Activated CD8-positive, alpha-beta memory T cell treated with anti-CD3 and anti-CD28 coated beads for 1 hour (primary cell): ENCODE measurements at places on chromosomes 11 and 22.

DNA sequence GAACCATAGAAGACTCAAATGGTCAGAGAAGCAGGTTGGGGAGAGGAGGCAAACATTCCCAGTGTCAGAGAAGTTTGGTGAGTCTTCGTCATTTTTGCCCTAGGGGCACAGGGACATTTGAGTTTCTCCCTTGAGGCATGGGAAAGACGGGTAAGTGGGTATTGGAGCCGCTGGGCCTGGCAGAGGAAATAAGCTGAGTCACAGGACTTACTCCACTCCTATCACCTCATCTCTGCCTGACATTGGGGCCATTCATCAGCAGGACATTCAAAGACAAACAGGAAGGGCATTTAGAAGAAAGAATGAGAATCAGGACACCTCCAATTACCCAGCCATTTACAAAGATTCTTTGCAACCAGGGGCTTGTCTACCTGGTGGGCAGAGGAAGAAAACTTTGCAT is 100.7 kb upstream of the SEZ6L start:
- no peak for DNase-seq

DNA sequence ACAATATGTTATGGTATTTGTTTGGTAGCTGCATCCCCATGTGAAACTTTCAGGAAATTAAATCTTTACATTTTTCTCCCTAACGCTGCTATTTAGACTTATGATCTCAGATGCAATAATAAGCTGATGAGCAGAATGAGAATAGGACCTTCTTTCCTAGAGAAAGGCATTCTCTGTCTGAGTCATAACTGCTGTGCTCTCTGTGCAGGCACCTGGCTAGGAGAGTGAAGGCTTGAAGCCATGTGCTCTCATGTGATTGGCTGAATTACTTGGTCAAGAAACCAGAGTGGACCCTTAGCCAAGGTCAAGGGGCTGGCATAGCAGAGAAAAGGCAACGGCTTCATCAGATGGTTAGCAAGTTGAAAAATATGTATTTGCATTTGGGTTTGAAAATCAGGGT is 185.0 kb downstream of the ADAMTS15 start:
- DNase-seq, result no peak

GRCh38 chr11:32830413-32830738 is 649 bp downstream of the PRRG4 start:
- no peak for DNase-seq

DNA sequence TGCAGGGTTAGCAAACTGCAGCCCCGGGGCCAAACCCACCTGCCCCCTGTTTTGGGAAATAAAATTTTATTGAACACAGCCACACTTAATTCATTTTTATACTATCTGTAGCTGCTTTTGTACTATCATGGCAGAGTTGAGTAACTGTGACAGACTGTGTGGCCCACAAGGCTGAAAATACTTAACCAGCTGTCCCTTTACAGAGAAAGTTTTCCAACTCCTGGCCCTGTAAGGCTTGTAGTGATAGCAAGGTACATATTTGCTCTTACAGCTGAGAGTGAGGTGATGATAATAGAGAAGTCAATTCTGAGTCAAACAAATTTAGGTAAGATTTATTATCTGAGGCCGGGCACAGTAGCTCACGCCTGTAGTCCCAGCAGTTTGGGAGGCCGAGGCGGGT is 87.4 kb upstream of the SLC6A5 start:
- no peak for DNase-seq

DNA sequence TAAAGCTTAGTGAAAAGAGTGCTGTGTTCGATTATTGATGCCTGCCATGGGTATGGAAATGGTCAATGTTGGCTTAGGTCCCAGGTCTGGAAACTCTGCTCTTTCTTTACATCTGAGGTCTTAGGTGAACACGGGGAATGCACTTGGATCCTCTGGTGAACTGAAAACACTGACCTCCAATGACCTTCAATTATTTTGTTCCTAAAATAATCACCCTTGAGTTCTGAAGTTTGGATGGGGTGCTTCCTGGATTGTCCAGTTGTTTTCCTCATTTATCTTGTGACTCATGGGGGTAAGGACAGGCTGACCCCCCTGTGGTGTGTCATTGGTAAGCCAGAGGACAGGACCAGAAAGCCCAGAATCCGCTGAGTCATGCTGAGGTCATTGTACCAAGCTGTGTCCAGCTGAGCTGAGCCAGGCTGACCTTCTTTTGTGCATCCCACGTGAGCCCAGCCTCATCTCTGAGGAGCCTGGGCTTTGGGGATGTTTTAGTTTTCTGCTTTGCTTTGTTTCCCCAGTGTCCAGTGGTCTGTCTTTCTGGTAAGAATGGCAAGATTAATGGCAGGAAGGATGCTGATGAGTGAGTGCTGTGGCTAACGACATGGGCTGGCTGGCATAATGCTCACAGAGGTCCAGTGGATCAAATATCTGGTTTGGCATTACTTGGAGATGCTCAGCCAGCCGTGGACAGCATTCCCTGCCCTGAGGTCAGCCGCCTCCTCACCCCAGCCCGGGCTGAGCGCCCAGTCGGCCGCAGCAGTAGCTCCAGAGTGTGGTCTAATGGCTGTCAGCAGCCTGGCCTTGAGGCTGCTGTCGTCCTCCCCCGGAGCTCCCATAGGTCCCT is 35.6 kb downstream of the AMPD3 start:
- DNase-seq, result no peak

GRCh38 chr11:6771926-6772893 is at the start of gene OR2AG2:
TSS of gene OR2AG2 (minus strand) at chr11:6771976. CDS start at chr11:6768957, 3,019 bp downstream.
- DNase-seq, result no peak

DNA sequence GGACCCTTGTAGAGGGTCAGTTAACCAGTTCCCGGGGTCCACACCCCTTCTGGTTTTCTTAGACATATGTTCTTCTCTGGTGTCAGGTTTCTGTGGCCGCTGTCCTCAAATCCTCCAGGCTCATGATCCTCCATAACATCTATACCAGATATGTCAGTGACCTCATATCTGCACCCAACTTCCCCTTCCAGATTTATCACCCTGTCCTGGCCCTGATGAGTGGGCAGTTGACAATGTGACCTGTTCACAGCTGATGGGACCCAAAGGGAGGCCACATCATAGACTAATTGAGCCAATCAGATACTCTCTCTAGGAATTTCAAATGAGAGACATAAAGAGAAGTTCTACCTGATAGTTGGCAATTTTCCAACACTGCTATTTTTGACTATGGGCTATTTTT is 5.1 kb downstream of the DKK3 start:
- DNase-seq, result no peak

DNA sequence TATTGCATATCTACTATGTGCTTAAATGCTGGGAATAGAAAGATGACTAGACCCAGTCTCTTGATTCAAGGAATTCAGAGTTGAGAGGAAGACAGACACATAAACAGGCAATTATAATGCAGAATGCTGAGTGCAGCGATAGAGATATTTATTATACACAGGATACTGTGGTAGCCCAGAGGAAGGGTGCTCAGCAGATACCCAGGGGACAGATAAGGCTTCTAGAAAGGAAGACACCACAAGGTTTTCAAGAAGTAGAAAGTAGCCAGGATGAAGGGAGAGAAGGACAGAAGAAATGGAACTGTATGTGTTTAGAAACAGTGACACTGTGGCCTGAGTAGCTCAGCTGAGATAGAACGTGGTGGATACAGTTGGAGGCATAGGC is 79.4 kb upstream of the NNMT start:
- no peak for DNase-seq

GRCh38 chr11:70210530-70210929 is 7.4 kb downstream of the FADD start:
- no peak for DNase-seq

DNA sequence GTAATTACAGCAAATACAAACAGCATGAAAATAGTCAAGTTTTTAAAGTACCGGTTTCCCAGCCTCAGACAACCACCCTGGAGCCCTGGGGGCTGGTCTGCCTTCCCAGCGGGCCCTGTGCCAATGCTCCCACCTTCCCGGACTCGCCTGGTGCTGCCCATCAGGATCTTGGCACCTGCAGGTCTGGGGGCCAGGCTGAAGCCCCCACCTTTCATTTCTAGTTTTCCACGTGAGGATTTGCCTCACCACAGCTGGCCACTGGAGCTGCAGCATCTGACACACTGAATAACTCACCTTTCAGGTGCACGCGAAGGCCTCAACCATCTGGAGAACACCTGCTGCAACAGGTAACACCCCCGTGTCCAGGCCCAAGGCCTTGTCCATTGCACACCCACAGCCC is 108.7 kb upstream of the THY1 start:
- DNase-seq, result no peak

- no peak for DNase-seq
Observed at GRCh38 chr11:76627606-76628005, 42.9 kb downstream of the LRRC32 start.

DNA sequence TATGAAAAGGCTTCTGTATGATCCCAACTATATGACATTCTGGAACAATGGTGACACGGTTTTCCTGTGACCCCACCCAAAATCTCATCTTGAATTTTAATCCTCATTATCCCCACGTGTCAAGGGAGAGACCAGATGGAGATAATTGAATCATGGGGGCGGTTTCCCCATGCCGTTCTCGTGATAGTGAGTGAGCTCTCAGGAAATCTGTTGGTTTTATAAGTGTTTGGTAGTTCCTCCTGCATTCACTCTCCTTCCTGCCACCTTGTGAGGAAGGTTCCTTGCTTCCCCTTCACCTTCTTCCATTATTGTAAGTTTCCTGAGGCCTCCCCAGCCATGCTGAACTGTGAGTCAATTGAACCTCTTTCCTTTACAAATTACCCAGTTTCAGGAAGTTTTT is 53.1 kb upstream of the TSPAN18 start:
- DNase-seq, result no peak

GRCh38 chr11:17388609-17389210 is at the start of gene KCNJ11:
TSS of gene KCNJ11 (minus strand) at chr11:17388659. CDS start at chr11:17388091, 568 bp downstream.
- DNase-seq, result no peak

GRCh38 chr22:33357981-33358399 is 299.8 kb upstream of the SYN3 start:
- DNase-seq, result no peak

DNA sequence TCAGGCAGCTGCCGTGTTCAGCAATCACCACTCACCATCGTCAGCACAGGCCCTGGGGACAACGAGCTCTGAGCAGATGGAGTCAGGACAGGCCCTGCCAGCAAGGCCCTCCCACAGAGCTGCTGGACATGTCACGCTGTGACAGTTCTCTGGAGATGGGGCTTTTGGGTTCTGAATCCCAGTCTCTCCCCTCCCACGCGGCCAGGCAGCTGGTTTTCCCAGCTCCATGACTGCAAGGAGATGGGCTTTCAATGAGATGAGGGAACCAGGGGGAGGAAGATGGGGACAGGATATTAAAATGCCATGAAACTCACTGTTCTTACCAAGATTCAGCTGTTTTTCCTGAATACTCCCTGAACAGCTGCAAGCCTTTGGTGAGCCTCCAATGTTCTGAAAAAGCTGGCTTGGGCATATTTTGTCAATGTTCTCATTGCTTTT is 305.9 kb downstream of the BRD1 start:
- DNase-seq, result no peak

DNA sequence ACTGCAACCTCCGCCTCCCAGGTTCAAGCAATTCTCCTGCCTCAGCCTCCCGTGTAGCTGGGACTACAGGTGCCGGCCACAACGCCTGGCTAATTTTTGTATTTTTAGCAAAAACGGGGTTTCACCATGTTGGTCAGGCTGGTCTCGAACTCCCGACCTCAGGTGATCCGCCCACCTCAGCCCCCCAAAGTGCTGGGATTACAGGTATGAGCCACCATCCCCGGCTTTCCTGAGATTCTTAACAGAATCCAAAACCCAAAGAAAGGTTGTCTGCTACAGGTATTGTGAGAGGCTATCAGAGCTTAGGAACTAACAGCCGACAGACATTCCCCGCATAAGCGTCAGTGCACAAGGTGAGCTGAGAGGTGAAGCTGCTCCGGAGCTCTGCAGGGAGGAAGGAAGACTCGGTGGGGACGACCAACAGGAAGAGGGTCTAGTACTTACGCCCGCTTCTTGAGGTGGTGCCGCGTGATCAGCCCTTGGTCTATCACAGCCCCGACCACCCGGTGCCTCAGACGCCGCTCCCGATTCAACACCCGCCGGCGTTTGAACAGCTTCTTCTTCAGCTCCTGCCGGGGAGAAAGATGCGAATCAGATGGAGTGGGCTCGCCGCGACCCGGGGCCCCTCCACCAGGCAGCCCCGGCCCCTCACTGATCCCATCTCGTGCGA is 470 bp downstream of the C11orf98 start:
- DNase-seq, result no peak

DNA sequence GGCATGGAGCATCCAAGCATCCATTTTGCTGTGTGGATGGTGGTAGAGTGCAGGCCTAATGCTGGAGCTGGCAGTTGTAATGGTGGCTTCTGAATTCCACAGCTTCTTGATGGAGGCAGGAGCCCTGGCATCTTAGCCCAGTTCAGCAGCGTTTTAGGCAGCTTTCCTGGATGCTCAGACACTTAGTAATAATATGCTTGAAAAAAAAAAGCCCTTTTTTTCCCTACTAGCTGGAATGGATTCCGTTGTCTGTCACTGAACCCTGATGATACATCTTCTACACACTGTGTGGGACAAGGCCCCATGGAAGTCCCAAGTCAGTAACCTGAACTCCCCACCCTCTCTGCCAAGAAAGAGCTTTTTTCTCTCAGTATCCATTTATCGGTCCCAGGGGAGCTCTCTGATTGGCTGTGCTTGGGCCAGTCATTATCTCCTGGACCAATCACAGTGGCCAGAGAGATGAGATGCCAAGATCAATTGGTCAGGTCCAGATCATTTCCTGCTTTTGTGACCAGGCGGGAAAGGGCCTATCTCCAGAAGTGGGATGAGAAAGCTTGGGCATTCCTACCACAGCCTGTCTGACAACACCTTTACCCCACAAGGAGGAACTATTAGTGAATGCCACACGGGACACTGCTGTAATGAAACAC is 34.2 kb downstream of the MCM5 start:
- DNase-seq, result no peak

DNA sequence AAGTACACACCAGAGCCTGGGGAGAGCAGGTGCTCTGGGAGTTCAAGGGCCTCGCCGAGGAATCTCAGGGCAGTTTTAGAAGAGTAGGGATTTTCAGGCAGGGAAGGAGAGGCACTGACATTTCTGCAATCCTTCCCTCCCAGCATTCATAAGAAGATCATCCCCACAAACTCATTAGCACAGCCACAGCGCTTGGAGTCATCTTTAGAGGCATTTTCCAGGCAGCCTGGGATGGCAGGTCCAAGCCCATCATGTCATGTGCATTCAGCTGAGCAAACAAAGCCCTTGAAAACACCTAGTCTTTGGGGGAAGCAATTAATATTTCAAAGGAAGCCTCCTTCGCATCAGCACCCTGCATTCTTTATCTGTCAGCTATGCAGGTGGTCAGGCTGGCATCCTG is 43.8 kb downstream of the MAP6 start:
- DNase-seq, result no peak

- no peak for DNase-seq
Observed at GRCh38 chr11:67450796-67451657, 1.5 kb downstream of the GPR152 start.

- no peak for DNase-seq
Observed at GRCh38 chr11:17801166-17801565, 66.6 kb downstream of the KCNC1 start.
